Bronchial smooth muscle cell (primary cell): ENCODE measurements at places on chromosomes 16 and 17. TPM values are rescaled to one million over a fixed set of nuclear protein-coding genes. Genes with fewer than 3 reads are reported as not detected.

Gene PLXDC1
- total RNA-seq, result 2.4 and 3.8 TPM in 2 replicates

Gene TP53TG3C
- not detected in 2 replicates for total RNA-seq

Gene QRICH2
- 3.0 and 5.5 TPM in 2 replicates for total RNA-seq

Gene CDYL2
- total RNA-seq, result 1.0 and 2.0 TPM in 2 replicates

Gene CLDN9
- total RNA-seq, result under 0.01 TPM in 1 of 2 replicates, not detected in the other

Gene TP53TG3F
- total RNA-seq, result not detected in 2 replicates

Gene MAP1LC3B
- 22.9 and 24.0 TPM in 2 replicates for total RNA-seq

Gene SYT17
- 0.09 and 0.47 TPM in 2 replicates for total RNA-seq

Gene CD300H
- not detected in 2 replicates for total RNA-seq

Gene ZMYND15
- 0.09 TPM in 1 of 2 replicates, not detected in the other for total RNA-seq
